ENCODE measurements at places on chromosomes 12 and 14.

- DNase-seq: no peak
Measured at GRCh38 chr12:66533767-66534166, 145.1 kb downstream of the GRIP1 start.

DNA sequence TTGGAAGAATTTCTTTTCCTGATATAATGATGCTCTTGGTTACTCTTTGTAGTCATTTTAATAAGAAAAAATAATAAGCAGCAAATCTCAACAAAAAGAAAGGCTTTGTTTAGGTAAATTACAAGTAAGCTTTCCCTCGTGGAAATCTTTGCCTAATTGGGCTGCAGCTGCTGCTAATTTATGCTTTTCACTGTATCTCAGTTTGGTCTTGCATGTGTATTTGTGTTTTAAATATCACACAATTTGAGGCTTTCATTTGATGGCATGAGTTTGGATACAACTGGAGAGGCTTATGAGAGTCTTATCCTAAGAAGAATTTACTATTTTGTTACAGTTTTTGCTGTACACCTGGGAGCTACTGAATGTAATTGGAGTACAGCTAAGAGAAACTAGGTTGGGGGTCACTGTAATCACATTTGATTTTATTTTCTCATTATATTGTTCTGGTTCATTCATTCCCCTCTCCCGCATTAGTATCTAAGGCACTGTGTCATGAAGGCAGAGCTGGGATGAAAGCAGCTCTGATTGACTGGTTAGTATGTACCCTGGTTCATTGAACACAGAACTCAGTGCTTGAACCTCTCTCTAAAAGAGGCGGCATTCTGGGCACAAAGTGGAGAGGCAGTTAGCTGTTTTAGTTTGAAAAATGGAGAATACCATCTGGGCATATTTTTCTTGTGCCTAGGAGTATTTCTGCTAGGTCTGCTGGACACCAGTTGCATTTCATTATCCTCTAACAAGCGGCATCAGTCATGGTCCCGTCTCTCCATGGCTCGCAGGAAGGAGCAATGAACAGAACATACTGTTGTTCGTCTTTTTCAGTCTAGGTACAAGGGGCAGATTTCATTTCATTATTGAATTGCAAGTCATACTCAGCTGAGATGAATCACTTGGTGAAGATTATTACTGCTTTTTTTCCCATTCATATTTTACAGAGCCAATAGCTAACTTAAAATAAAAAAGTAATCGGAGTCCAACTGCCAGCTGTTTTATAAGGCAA is 118.0 kb upstream of the TMEM260 start:
- no peak for DNase-seq

DNA sequence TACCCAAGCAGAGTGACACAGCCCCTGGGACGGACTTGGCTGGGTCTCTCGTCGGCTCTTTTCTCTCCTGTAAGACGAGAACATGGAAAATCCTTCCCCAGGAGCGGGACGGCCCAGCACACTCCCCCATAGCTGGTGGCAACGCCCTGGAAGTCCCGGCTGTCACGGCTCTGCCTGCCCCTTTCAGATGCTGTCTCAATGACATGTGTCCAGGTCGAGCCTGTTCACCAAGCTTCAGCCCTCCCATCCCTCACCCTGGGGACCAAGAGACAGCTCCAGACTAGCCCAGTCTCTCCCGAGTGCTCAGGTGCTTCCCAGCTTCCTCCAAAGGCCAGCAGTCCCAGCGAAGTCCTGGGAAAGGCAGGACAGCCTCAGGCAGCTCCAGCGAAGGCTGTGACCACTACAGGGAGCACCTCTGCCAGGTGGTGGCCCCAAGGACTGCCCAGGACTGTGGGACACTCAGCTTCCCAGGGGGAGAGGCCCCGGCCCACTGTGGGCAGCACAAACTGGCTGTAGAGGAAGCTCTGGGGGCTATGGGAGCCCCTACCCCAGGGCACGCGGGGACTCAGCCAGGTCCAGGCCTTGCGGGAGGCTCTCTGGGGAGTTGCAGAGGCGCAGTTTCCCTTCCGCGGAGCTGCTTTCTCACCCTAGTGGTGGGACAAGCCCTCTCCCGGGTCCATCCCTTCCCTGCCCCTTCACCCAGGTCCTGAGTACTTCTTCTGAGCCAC is 33.6 kb downstream of the TNFAIP2 start:
- no peak for DNase-seq

- no peak for DNase-seq
Measured at GRCh38 chr12:122403831-122404230, 18.6 kb downstream of the CLIP1 start.

GRCh38 chr12:73547421-73547820 is 990.2 kb upstream of the ATXN7L3B start:
- no peak for DNase-seq

Measured in stimulated activated CD4-positive, alpha-beta T cell treated with anti-CD3 and anti-CD28 coated beads, Interleukin-12 subunit alpha, Interleukin-12 subunit beta, amount 100 ng/mL, for 48 hours (primary cell).